ENCODE measurements at places on chromosomes 7 and 10.
A peak's percentile ranks its signal among the peaks of the same experiment; 100 is the strongest.

GRCh38 chr10:69470463-69471384 is 19.5 kb downstream of the TSPAN15 start:
- DNase-seq = no peak

DNA sequence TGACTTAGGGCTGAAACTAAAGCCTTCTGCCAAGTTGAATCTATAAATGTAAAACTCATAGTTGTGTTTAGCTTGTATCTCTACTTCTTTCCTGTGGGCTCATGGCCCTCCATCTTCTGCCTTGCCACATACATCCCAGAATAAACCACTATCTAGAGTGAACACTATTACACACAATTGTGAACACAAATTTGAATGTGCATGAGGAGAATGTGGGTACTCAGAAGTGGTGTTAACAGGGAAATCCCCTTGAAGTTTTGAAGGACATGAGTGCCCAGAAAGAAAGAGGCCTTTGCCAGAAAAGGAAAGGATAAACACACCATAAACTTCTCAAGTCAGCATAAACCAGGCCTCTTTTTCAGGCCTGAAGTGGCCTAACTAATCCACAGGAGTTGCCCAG is 20.2 kb upstream of the CCNJ start:
- DNase-seq = no peak

DNA sequence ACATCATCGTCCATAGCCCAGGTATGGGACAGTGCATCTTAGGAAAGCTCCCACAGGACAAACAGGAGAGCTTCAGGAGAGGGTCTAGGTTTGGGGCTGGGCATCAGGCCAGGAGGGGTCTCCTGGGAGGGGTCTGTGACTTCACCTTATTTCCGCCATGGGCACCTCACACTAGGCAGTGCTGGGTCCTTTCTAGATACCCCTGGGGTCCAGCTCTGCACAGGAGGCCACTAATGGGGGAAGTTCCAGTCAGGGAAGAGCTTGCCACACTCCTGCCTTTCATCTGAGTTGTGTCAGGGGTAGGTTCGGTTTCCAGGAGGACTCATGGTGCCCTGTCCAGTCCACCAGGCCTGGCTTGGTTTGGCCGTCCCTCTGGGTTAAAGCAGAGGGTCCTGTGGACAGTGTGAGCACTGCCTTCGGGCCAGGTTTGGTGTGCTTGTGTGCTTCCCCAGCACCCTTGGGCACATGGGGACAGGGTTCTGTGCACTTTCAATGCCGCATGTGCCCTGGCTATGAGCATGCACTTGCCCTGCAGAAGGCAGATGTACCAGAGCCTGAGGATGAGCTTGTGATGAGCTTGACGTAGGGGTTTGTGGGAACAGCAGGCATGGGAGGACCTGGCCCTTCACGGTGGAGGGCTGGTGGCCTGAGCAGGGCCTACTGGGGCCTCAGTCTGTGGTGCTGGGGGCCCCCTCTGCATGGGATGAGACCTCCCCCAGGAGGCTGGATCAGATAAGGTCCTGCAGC is 377.7 kb upstream of the NUPR2 start:
- DNase-seq = no peak

- no peak for DNase-seq
These were observed 631.9 kb upstream of the ANKRD30A start for GRCh38 chr10:36493516-36493880.

- no peak for DNase-seq
These were observed 428.2 kb upstream of the GALNT17 start for GRCh38 chr7:70703785-70704184.

DNA sequence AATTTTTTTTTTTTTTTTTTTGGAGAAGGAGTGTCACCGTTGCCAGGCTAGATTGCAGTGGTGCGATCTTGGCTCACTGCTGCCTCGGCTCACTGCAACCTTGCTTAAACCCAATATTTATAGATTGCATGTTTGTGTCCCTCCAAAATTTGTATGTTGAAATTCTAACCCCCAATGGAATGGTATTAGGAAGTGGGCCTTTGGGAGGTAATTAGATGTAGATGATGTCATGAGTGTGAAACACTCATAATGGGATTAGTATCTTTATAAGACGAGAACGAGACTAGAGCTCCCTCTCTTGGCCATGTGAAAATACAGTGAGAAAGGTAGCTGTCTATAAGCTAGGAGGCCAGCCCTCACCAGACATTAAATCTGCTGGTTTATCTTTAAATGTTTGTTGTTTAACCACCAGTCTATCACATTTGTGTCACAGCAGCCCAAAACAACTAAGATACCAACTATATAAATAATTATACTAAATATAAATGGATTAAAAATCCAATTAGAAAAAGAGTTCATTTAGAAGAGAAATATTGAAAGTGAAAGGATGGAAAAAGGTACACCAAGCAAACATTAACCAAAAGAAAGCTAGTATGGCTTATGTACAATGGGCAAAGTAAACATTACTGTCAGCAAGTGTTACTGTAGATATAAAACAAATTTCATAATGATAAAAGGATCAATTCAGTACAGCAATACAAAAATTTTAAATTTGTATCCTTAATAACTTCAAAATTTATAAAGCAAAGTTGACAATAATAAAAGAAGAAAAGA is 9.3 kb downstream of the TCAF1 start:
- DNase-seq = no peak

- no peak for DNase-seq
These were observed 67.7 kb downstream of the FIGNL1 start for GRCh38 chr7:50382455-50382854.

- DNase-seq = peak; percentile 67
These were observed 48.8 kb upstream of the SMNDC1 start for GRCh38 chr10:110353244-110354119.
